ENCODE measurements at places on chromosomes 1 and 21.
A peak's percentile ranks its signal among the peaks of the same experiment; 100 is the strongest.

DNA sequence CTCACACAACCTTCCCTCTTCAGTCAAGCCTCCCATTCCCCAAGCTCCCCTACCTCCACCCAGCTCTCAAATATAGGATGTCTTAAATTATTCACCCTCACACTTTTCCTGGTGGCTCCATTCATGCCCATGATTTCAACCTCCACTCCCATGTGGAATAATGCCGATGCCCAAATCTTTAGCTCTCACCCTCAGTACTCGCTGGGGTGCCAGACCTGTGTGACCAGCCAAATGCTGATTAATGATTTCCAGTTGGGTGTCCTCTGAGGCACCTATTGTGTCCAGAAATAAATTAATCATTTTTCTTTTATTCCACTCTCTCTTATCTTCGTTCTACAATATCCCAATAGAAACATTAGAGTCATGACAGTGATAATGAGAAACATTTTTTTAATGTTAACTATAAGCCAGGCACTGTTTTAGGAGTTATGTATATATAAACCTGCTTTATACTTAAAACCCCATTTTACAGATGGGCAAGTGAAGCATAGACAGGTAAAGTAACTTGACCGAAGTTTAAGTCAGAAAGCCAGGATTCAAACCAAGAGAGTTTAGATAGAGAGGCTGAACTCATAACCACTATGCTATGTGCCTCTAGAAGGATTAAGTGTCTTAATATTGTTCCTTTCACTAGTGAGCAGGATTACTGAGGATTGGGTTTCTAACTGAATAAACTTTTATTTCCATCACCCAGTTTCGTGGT is 209.7 kb downstream of the DUSP10 start:
- DNase-seq: no peak

GRCh38 chr1:114670083-114671010 is 498 bp upstream of the DENND2C start:
- peak; percentile 99 for DNase-seq

DNA sequence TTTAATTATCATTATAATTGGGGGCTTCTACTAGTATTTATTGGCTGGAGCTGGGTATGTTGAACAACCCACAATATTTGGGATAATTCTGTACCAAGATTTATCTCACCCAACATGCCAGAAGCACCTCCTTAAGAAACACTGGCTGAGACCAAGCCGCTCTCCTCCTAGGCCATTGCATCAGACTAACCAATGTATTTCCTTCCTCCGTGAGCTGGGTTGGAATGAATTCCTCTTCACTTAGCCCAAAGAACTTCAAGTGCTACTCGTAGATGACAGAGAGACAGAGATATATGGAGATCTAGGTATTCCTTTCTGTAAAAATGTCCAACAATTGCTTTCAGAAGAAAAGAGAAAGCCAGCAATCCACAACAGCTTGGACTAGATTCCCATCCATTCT is 87.2 kb upstream of the ETS2 start:
- no peak for DNase-seq

DNA sequence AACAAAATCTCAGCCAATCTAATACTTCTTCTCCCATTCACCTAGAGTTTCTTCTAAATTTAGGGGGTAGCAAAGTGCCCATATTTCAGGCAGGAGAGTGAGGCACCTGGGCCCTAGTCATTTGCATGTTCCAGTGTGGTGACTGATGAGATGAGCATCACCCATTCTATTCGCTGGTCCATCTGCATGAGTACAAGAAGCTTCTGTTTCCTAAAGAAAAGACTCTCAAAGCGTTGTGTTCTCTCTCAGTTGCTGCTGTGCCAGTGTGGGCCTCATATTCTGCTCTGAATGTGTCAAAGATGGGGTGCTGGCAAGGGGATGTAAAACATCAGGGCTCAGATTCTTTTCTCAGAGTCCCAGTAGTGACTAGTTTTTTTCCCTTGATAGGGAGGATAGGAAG is 16.1 kb upstream of the DPYD start:
- DNase-seq: no peak
